Stimulated activated CD4-positive, alpha-beta T cell treated with anti-CD3 and anti-CD28 coated beads, TNF-alpha, amount 100 ng/mL, for 48 hours (primary cell): ENCODE measurements at places on chromosomes 2 and 18.

DNA sequence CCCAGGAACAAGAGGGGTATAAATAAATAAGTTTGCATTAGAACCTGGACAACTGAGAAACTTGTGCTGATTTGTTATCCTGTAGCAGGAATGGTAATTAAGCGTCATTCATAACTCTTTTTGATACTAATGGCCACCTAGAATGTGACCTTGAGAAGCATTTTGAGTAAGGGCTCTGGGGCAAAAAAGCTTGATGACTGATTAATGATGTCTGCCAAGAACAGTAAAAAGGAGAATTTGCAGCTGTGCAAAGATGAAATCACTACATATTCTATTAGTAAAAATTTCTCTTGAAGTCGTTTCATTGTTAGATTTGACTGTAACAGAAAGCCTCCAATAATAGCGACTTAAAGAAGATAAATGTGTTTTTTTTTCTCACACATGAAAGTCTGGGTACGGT, 157.7 kb downstream of the PRKCE start:
- no peak for DNase-seq

GRCh38 chr2:52703004-52703403, 1064.6 kb upstream of the CHAC2 start:
- DNase-seq, result no peak

GRCh38 chr2:11775384-11775783, 29.0 kb downstream of the LPIN1 start:
- DNase-seq, result no peak

DNA sequence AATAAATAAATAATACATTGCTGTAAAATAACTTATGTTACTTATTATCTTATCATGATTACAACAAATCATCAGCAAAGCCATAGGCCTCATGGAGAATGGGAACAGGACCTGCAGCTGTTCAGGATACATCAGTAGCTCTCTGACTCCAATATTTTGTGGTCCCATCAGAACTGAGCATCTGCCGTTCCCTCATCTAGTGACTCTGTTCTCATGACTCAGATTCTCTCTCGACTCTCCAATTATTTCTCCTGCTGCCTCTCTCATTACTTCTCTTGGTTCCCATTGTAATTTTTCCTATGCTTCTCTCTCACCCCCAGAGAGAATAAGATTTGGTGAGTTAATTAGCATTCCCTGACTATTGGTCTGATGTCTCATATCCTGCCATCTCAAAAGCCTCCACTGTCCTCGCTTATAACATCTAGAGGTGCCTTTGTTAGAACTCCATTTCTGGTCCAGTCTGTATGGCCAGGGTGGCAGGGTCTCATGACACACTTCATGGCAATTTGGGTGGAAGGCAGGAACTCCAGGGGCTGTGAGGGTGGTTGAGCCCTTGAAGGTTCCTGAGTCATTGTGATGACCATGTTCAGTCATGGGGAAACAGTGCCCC, 78.0 kb upstream of the TANC1 start:
- no peak for DNase-seq

GRCh38 chr18:47669815-47670214, 260.6 kb downstream of the SMAD2 start:
- DNase-seq, result no peak

- no peak for DNase-seq
Observed at GRCh38 chr2:142857256-142858164, 20.0 kb upstream of the KYNU start.

- no peak for DNase-seq
Observed at GRCh38 chr18:73947180-73947921, 200.3 kb downstream of the FBXO15 start.
